ENCODE measurements at places on chromosomes 2 and 18.
A peak's percentile ranks its signal among the peaks of the same experiment; 100 is the strongest.

GRCh38 chr18:37160038-37160820 lies 331.3 kb downstream of the KIAA1328 start:
- no peak for DNase-seq

DNA sequence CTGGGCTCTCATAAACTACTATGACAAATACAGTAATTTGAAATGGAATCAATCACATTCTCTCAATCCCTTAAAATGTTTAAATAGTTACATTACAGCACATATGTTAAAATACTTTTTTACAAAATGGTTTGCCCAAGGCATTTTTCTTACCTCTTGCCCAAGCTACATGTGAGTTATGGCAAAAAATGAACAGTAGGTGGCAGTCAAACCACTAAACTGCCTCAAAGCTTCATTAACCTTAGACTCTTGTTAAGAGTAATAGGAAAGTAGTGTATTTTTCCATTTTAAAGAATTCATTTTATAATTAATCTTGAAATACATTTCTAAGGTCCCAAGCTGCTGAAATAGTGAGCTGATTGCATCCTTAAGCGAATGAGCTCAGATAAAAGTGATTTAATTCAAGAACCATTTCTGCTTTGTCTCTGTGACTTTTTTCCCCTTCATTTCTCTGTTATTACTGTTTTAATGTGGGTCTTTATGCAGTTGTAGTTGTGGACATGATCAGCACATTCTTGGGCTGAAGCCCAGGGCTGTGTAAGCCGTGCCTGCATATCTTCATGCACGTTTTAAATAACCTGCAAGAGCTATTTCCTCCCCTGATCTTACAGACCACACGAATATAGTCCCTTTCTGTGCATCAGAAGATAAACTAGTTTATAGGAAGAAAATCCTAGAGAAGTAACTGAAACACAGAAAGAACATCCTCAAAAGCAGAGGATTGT lies 311.8 kb downstream of the LNPK start:
- peak; percentile 66 for DNase-seq

DNA sequence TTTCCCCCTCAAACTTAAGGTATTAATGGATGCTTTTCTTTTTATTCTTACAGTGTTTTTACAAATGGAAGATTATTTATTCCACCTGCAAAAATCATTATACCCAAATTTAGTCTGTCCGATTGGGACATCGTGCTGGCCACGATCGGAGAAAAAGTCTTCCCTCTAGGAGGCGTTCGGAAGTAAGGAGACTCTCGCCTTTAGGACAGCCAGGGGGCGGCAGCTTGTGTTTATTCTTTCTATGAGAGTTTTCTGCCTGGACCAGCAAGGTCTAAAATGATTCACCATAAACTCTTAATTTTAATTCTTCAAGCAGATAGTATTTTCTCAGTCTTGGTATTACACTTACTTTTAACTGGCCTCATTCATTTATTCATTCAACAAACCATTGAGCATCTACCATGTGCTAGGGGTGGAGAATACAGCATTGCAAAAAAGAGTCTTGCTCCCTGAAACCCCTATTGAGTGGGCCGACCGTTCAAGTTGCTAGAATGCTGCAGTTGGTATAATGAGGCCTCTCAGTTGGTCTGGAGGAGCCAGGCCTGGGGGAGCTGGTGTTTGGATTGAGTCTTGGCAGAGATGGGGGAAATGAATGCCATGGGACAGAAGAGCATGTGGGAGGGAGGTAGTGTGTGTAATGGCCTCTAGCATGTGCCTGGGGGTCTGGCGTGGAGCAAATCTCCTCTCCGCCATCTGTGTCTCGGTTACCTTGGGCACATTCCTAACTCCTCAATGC lies 38.7 kb downstream of the DCDC2C start:
- no peak for DNase-seq

- no peak for DNase-seq
Measured at GRCh38 chr18:42893977-42894376, 221.5 kb downstream of the RIT2 start.

DNA sequence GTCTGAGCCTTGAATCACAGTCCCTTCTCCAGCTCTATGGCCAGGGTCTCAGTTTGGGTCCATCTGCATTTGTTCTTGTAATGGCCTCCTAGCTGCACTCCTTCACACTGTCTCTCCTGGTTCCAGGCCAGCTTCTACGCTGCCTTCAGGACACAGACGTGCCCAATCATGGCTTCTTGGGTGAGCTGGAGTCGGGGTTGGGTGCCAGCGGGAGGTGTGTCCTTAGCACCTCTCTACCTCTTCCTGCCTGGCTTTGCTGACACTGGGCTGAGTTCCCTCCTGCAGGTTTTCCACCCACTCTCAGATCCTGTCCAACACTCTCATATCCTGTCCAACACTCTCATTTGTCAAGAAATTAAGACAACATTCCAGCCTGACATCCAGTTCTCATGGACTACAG lies 9.6 kb downstream of the TRPM8 start:
- DNase-seq: no peak

DNA sequence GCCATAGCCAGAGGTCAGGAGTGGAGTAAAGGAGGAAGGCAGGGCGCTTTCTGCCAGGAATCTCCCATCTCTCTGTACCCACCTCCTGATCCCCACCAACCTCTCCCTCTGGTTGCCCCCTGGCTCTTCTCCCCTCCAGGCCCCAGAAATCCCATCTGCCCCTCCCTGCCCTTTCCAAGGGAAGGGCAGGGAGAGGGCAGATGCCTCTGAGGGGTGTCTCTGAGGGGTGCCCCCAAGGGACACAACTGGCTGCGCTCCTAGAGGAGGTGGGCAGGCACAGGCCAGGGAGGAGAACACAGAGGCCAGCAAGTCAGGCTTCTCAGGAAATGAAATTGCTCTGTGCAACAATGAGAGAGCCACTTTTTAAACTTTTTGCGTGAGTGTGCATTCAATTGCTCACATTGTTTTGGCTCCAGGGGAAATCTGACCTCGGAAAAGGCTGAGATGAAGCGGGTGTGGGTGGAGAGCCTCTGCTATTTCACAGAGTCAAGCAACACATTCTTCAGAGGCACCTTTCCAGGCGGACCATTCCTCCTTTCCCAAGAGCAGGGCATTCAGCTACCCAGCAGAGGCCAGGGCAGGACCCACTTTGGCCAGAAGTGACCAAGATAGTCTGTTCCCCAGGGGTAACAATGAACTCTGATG lies 125.5 kb downstream of the SMAD7 start:
- no peak for DNase-seq

DNA sequence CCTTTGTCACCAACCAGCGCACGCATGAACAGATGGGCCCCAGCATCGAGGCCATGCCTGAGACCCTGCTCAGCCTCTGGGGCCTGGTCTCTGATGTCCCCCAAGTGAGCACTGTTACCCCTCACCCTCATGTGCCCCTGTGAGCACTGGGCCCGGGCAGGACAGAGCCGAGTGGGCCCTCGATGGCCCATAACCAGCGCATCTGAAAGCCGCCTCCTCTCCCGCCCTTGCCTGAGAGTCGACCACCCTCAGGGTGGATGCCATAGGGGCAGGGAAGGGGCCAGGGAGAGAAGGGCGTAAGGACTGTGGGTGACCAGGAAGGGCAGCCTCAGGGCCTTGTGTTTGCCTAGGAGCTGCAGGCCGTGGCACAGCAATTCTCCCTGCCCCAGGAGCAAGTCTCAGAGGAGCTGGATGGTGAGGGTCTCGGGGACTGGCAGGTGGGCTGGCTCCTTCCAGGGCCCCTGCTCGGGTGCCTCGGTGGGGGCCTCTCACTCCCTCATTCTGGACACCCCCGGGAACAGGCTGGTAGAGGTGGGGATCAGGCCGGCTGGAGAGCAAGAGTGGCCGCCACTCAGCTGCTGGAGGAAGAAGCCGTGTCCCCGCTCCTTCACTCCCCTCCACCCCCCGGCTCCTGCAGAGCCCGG lies 2.1 kb downstream of the PROM2 start:
- DNase-seq: no peak

- no peak for DNase-seq
Measured at GRCh38 chr18:64116571-64117175, 32.2 kb downstream of the LINC00305 start.

DNA sequence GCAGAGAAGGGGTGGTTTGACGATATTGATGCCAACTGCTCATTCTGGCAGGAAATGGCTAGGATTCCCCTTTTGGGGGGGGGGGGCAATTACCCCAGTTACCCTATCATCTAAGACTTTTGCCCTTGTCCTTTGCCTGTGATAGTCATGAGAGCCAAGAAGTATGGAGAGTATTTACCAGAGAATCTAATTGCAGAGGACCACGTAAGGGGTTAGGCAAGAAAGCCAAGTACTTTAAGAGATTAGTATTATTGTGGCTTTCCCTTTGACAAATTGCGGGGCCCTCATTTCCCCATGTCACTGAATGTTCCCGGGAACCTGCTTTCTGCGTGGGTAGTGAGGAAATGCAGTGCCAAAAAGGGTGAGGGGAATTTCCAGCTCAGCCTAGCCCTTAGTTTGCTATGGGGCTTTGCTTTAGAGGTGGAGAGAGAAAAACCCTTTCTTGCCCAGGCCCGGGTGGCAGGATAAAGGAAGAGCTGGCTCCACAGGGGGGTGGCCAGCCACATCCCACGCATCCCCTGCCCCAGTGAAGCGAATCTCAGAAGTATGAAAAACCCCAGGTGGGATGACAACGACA lies 1.5 kb downstream of the AQP4 start:
- no peak for DNase-seq

- no peak for DNase-seq
Measured at GRCh38 chr18:27198036-27198435, 12.9 kb upstream of the CHST9 start.

- DNase-seq: no peak
Measured at GRCh38 chr2:12430407-12431133, 286.2 kb upstream of the TRIB2 start.

GRCh38 chr18:36496022-36496421 lies 198.5 kb downstream of the FHOD3 start:
- DNase-seq: no peak

GRCh38 chr2:77818186-77818585 lies 296.0 kb upstream of the LRRTM4 start:
- no peak for DNase-seq

DNA sequence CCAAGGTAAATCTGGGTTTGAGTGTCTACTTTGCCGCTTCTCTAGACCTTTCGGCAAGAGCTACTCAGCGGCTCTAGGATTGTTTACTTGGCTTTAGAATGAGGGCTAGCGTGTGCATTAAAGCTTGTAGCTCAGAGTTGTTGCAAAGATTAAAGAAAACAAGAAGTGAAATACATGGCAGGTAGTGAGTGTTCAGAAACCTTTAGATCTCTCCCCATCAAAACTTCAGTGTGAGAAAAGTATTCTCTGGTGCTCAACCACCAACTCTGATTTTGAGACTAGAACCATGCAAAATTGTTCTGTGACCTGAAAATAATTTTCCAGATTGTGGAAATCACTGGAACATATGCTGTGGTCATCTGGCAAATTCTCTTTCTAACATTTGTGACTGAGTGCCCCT lies 512.0 kb downstream of the CMPK2 start:
- DNase-seq: no peak

- DNase-seq: no peak
Measured at GRCh38 chr18:76232779-76233178, 262.3 kb downstream of the ZNF516 start.

DNA sequence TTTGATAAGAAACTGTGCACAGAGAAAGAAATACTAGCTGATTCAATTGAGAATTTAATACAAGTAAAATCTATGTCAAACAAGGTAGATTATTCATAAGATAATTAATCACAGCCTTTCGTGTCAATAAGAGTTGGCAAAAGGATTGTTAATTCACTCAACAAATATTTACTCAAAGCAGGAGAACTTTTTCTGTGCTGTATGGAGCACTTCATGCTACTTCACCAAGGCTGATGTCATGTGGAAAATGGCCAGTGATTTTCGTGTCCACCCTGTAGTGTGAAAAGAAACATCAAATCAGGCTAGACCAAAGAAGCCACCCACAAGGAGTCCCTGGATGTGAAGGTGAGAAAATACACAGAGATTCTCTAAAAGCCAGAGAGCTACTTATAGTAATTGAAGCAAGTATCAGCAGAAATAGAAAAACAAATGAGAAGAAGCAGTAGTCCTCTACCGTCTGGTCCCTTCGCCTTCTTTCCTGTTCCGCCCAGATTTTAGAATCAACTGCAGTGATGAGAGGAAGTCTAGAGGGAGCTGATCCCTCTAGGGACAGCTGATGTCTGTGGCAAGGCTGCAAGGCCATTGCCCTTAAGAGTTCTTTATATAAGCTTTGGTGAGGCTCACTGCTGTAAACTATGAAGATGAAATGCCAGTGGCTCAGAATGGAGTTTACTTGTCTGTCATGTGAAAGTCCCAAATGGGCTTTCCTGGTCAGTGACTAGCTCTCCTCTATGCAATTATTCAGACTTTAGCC lies 201.3 kb upstream of the APCDD1 start:
- no peak for DNase-seq

GRCh38 chr2:30738141-30738911 lies 68.9 kb downstream of the CAPN13 start:
- DNase-seq: no peak

DNA sequence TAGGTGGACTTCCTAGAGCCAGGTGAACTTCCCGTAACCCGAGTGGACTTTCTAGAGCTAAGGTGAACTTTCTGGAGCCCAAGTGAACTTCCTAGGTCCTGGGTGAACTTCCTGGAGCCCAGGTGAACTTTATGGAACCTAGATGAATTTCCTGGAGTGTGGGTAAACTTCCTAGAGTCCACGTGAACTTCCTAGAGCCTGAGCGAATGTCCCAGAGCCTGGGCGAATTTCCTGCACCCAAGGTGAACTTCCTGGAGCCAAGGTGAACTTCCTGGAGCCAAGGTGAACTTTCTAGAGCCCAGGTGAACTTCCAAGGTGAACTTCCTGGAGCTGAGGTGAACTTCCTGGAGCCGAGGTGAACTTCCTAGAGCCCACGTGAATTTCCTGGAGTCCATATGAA lies 70.0 kb downstream of the RTP5 start:
- no peak for DNase-seq

DNA sequence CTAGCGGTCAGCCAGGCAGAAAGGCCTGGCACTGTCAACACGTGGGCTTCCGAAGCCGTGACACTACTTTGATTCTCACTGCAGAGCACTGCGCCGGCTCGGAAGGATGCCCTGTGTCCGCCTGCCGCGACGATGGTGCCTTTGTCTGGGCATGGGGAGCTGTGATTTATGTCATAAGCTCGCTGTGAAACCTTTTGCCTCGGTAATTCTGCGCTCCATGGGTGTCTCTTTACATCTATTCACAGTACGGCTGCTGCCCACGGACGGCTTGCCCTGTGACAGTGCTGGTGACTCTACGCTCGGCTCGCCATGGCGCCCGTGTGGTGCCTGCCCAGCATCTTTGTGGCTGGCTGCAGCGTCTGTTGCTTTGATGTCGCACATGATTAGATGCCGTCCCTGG lies 43.1 kb upstream of the GBX2 start:
- DNase-seq: no peak

- no peak for DNase-seq
Measured at GRCh38 chr18:39225373-39225772, 1659.8 kb upstream of the CELF4 start.

DNA sequence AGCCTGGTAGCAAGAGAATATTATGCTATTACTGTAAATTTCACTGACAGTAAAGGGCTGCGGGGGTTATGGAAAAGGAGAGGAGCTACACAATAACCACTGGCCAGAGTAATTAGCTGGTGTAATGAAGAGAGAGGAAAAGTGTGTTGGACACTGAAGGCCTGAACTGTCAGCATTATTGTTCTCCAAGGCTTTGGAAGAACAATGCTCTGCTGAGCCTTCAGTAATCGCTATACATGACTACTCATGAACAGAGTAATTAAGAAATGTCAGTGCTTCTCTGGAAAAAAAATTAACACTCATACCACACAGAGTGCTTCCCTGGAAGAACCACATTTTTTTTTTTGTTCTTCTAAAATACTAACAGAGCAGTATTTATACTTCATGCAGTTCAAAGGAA lies 931.3 kb downstream of the CPS1 start:
- no peak for DNase-seq
